NCI-H69 (cell line): ENCODE measurements at places on chromosomes 4 and X.

- DNase-seq, result no peak
These were observed 84.8 kb upstream of the EDNRA start for GRCh38 chr4:147396105-147396504.

DNA sequence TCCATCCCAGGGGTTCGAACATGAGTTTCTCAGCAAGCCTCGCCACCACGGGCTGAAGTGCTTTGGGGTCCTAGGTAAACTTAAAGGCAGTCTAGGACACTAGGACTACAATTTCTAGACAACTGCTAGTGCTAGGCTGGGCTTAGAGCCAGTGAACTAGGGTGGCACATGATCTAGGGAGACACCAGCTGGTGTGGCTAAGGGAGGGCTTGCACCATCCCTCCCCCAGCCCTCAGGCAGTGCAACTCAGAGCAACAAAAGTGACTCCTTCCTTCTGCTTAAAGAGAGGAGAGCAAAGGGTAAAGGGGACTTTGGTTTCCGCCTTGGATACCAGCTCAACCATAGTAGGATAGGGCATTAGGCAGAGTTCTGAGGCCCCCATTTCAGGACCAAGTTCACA, 162.5 kb upstream of the AFF2 start:
- no peak for DNase-seq

GRCh38 chr4:99763635-99764101, 53.0 kb upstream of the DAPP1 start:
- DNase-seq, result peak; percentile 24

GRCh38 chr4:726838-727237, 21.2 kb downstream of the PCGF3 start:
- no peak for DNase-seq

GRCh38 chrX:40933706-40934425, 151.4 kb upstream of the USP9X start:
- peak; percentile 48 for DNase-seq

GRCh38 chrX:41293269-41293668, 40.7 kb upstream of the DDX3X start:
- DNase-seq, result peak; percentile 9

GRCh38 chrX:872090-872489, 241.5 kb downstream of the SHOX start:
- DNase-seq, result no peak

DNA sequence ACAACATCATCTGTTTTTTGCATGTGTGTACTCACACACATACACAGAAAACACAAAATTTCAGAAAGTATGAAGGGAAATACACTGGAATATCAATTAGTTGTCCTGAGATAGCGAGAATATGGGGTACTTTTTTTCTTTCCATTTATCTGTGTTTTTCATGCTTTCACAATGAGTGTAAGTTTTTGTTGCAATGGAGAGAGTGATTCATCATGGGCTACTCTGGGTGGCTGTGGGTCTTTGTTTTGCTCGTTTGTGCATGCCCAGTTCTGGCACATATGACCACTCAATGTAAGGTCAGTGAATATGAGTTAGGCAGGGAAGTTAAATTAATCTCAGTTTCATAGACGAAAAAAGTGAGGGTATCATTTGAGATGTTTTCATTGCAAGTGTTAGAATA, 26.9 kb downstream of the XK start:
- no peak for DNase-seq

DNA sequence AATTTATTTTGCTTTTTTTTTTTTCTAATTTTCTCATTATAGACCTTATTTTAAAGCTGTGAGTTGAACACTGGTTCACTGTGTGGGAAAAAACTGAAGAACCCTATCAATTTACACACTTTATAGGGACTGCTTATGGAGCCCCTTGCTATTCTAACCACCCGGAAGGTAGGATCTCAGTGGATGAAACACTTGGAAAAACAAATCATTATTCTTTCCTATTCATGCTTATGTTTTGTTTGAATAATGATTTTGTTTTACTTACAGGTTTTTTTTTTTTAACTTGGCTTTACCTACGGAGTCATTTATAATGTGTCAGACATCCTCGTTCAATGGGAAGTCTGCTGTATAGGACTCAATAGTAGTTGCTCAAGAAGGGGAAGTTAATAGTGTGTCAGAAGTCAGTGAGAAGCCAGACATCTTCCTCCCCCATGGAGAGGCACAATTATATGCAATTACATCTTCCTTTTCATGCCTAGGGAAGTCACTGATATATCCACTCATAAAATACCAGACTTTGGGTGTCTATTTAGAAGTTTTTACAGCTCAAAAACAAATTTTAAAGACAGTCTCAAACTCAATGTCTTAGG, 113.2 kb downstream of the ARSF start:
- no peak for DNase-seq

DNA sequence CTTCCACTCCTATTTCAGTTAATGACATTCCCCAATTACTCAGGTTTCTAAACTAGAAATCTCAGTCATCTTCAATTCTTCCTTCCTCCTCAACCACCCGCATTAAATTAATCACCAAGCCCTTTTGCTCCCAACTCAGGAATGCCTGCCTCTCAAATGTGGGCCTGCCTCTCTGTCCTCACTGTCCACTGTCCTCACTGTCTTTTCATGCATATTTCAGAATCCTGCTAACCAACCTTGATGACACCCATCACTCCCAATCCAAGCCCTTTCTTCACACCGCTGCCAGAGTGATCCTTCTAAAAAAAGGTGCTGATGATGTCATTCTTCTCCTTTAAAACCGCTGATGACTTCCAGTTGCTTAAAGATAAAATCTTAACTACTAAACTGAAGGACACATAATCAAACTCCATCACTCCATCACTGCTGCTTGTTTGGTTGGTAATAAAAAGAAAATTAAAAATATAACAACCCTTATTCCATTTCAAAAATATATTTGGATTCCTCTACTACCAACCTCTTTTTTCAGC, 5.1 kb upstream of the APBB2 start:
- no peak for DNase-seq

DNA sequence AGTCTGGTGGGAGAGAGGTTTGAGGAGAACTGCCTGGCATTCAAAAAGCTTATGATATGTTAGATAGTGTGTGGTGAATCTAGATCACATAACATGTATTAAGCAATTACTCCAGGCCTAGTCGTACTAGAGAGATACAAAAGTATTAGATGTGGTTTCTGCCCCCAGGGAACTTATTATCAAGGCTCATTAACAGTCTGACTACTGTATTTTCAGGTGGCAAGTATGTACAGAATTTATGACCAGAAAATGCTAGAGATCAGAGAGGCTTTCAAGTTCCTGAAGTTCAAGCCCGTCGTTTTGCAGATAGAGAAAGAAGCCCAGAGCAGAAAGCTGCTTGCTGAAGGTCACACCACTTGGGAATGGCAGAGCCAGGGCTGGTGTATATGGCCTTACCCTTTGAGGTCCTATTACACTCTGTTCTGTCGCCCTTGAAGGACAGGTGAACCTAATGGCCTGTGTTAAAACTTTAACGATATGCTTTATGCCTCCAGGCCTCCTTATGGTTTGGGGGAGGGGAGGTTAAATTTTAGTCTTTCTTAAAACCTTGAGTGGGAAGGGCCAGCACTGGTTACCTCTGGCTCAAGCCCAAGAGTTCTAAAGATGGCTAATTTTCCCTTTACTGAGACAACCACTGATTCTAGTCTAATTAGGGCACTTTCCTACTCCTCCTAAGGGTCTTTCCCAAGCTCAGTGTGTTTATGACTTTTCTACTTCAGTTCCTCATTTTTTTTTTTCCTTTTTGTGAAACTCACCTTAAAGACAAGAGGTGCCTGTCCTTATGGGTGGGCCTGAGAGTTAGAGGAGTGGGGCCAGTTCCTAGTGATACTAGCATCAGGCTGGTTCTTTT, 19.9 kb downstream of the TMEM164 start:
- DNase-seq, result peak; percentile 75

DNA sequence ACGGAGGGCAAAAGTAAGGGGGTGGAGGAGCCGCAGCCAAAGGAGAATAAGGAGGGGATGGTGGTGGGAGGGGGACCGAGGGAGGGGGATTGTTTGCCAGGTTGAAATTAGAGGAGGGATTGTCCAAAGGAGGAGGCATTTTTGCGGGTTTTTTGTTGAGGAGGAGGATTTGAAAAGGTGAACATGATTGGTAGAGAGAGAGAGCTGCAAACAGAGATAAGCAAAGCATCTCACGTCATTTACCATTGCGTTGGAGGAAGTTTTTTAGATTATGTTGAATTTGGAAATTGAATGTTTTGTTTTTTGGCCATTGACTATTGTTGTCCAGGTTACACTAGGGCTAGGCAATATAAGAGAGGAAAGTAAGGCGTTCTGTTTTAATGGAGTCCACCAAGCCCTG, 54.5 kb upstream of the ABCB7 start:
- DNase-seq, result no peak

- DNase-seq, result no peak
These were observed 81.2 kb downstream of the TMEM144 start for GRCh38 chr4:158291334-158292055.

DNA sequence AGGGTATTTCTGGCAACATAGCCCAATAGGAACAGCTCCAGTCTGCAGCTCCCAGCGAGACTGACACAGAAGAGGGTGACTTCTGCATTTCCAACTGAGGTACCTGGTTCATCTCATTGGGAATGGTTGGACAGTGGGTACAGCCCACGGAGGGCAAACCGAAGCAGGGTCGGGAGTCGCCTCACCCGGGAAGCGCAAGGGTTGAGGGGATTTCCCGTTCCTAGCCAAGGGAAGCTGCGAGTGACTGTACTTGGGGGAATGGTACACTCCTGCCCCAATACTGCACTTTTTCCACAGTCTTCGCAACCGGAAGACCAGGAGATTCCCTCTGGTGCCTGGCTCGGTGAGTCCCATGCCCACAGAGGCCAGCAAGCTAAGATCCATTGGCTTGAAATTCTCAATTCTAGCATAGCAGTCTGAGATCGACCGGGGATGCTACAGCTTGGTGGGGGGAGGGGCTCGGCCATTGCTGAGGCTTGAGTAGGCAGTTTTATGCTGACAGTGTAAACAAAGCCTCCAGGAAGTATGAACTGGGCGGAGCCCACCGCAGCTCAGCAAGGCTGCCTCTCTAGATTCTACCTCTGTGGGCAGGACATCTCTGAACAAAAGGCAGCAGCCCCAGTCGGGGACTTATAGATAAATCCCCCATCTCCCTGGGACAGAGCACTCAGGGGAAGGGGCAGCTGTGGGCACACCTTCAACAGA, 14.0 kb upstream of the ADAD1 start:
- DNase-seq, result peak; percentile 82

GRCh38 chr4:112184438-112184837, 39.2 kb downstream of the FAM241A start:
- no peak for DNase-seq

- DNase-seq, result no peak
These were observed 52.2 kb downstream of the IL1RAPL1 start for GRCh38 chrX:28639451-28639850.

DNA sequence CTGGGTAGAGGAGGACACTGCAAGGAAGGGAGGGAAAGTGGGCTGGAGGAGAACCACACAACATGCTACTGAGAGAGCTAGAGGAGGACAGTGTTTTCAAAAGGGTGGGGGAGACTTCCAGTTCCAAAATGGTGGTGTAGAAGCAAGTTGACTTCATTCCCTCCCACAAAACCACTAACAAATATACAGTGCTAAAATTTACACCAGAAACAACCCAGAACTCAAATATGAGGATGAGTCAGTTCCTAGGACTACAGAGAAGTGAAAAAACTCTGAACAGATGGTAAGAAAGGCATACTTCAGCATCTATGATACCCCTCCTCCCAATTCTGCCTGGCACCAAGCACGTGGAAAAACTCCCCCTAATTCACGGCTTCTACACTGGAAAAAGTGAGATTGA, 9.8 kb downstream of the AADAT start:
- no peak for DNase-seq

GRCh38 chr4:182179105-182179504, 64.1 kb upstream of the TENM3 start:
- peak; percentile 85 for DNase-seq

- DNase-seq, result no peak
These were observed 9.4 kb downstream of the IL15 start for GRCh38 chr4:141645611-141646340.

GRCh38 chr4:68401231-68401630, 46.0 kb upstream of the TMPRSS11E start:
- no peak for DNase-seq

DNA sequence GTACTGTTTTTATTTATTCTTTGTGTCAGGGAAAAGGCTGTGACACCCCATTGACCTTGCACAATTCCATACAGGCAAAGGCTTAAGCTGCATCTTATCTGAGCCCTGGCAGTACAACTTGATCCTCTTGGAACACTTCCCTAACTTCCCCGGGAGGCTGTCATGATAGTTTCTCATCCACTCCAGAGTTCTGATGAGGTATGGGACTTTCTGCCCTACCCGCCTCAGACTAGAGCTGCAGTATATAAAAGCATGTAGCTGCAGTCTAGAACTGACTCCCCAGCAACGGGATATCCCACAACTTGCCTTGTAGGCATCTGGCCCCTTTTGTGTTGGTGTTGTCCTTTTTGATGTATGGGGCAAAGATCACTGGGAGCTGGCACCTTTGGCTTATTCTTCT, 72.7 kb downstream of the FNIP2 start:
- no peak for DNase-seq

- no peak for DNase-seq
These were observed 76.3 kb downstream of the RBPJ start for GRCh38 chr4:26397086-26397485.

GRCh38 chr4:57071326-57071725, 38.9 kb downstream of the IGFBP7 start:
- no peak for DNase-seq

GRCh38 chr4:188781655-188782054, 642.4 kb downstream of the TRIML1 start:
- peak; percentile 8 for DNase-seq

GRCh38 chrX:11266573-11267003, 26.6 kb upstream of the AMELX start:
- no peak for DNase-seq

DNA sequence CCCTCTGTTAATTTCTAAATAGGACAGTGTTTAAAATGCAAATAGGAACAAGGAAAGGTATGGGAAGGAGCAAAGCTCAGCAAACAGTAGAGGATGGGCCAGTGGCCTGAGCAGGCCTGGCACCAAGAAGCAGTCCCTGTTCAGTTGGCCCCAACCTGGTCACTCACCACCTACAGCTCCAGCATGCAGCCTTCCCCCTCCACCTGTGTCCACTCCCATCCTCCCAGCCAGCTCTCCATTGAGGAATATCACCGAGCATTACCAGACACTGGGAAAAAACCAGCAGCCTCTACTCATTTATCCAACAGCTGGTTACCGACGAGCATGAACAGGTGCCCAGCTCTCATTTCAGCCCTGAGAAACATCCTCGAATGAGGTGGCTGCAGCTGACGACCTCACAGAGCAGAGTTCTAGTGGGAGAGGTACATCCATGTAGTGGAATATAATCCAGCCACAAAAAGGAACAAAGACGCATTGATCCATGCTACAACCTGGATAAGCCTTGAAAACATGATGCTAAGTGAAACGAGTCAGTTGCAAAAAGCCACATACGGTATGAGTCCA, 25.6 kb downstream of the CD99L2 start:
- no peak for DNase-seq

- no peak for DNase-seq
These were observed 88.2 kb upstream of the PPARGC1A start for GRCh38 chr4:23978002-23978401.
